ENCODE measurements at places on chromosomes 7 and 10. TPM values are rescaled to one million over a fixed set of nuclear protein-coding genes. Genes with fewer than 3 reads are reported as not detected.

The SFRP4 gene
- polyA plus RNA-seq = 2.3 TPM

The PRR15 gene
- 6.3 TPM for polyA plus RNA-seq

The ADGRA1 gene
- 1.3 TPM for polyA plus RNA-seq

The PTER gene
- 22.5 TPM for polyA plus RNA-seq

The ADRB1 gene
- polyA plus RNA-seq = not detected

The CNPY4 gene
- 41.5 TPM for polyA plus RNA-seq

The DYDC2 gene
- polyA plus RNA-seq = 1.8 TPM

The POLR3A gene
- polyA plus RNA-seq = 21.6 TPM

The DAGLB gene
- polyA plus RNA-seq = 20.2 TPM

DNA sequence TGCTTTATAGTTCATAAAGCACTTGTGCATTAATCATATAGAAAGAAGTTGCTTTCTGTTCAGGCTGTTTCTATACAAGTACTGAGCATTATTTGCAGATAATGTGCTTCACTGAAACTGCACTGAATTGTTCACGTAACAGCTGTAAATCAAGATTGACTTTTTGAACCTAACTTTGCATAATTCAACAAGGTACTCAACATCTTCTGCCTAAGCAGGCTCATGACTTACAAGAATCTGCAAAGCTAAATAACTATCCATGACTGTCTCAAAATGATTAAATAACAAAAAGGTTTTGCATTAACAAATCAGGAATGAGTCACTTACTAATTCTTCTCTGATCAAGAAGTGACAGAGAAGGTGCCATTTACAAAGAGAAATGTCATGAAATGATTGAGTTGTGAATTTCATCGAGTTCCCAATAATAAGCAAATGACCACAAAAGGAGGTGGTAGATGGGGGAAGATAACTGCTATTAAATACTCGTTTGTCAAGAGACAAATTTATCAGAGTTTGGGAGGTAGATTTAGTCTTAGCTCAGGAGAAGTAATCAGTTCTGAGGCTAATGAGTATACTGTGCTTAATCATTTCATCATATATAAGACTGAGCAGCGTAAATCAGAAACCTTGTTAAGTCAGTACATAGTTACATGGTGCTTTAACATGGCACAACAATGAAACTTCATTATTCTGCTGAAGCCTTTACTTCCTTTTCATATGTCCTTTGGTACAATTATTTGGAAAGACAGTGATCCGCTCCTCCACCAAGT lies 161.3 kb upstream of the LRRN3 start:
- DNase-seq = no peak

GRCh38 chr10:33497338-33497737 lies 162.9 kb upstream of the NRP1 start:
- DNase-seq = no peak

GRCh38 chr10:78774614-78774998 lies 294.2 kb upstream of the ZMIZ1 start:
- no peak for DNase-seq

DNA sequence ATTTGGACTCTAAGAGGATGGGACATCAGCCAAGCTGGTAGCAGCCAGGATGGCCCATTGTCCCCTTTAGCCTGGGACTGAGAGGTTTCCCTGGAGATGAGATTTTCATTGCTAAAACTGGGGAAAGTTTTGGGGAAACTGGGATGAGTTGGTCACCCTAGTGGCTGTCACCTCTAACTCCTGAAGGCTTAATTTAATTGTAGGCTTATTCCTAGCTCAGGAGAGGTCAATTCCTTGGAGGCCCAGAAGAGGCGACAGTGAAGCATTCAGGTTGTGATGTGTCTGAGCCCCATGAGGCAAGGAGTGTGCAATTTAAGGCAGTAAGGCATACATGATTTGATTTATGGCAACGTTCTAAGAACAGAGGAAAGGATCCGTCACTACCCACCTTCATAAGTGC lies 24.9 kb upstream of the JAZF1 start:
- DNase-seq = no peak

DNA sequence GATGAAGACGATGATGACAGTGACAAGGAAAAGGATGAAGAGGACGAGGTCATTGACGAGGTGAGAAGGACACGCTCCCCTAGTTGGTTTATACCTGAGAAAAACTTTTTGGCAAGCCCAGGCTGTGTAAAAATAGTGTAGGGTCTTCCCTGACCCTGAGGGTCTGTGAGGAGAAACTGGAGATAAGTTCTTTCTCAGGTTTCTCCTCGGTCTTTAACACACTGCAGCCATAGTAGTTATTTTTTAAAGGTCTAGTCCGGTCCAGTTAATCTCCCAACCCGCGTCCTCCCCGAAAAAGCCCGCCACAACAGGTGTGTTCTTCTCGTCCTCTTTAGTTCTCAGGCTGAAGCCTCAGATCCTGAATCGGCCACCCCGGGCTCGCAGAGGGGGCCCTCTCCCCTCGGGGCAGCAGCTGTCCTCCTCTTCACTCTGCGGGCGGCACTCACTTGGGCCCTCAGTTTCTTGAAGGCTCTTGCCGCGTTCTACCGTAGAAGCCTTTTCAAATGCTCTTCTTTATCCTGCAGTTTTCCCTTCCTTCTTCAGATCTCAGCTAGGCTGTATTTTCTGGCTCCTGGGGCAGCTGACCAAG lies 411 bp downstream of the BCCIP start:
- no peak for DNase-seq

- DNase-seq = no peak
These were observed 15.6 kb upstream of the AKR1C3 start for GRCh38 chr10:5078547-5079180.

GRCh38 chr7:100694098-100694745 lies at the start of gene GIGYF1:
GIGYF1 (minus strand) TSS chr7:100694250; CDS start chr7:100688238, 6,012 bp downstream.
- no peak for DNase-seq

- DNase-seq = no peak
These were observed 43.4 kb upstream of the C1GALT1 start for GRCh38 chr7:7138897-7139296.

DNA sequence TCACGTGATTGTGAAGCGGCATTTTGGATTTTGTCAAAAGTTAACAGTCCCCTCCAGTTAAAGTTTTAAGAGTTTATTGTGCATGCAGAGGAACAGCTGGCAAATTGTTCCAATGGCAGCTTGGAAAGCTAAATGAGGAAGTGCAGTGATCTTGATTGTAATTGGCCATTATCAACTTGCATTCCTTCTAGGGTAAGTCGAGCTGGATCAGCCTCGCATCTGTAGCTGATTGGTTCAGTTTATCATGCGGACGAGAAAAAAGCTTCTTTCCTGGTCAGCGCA lies 566 bp downstream of the ZNF789 start:
- DNase-seq = peak; percentile 54

DNA sequence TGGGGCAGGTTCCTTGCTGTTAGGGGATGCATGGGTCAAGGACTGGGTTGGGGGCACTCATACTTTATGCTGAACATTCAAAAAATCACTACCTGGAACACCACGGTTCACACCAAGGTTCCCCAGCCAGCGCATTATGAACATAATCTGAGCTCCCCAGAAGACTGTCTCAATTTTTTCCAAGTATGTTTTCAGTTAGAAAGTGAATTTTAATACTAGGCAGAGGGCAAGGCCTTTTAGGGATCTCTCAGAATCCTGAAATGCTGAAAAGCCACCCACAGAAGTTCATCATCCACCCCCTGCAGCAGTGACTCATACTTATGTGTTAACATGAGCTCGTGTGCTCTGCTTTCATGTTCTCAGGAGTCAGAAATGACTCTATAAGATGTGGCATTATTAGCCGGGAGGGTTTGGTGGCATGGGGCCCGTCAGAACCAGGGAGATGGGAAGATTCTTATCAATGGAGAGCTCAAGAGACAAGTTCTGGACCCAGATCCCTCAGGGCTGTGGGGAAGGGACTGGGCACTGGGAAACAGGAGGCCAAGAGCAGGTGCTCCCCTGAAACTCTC lies 185.2 kb upstream of the ITGB1 start:
- DNase-seq = no peak

GRCh38 chr10:12484002-12484918 lies 134.9 kb downstream of the CAMK1D start:
- no peak for DNase-seq

- DNase-seq = no peak
These were observed 3.5 kb upstream of the IGF2BP3 start for GRCh38 chr7:23473844-23474093.

DNA sequence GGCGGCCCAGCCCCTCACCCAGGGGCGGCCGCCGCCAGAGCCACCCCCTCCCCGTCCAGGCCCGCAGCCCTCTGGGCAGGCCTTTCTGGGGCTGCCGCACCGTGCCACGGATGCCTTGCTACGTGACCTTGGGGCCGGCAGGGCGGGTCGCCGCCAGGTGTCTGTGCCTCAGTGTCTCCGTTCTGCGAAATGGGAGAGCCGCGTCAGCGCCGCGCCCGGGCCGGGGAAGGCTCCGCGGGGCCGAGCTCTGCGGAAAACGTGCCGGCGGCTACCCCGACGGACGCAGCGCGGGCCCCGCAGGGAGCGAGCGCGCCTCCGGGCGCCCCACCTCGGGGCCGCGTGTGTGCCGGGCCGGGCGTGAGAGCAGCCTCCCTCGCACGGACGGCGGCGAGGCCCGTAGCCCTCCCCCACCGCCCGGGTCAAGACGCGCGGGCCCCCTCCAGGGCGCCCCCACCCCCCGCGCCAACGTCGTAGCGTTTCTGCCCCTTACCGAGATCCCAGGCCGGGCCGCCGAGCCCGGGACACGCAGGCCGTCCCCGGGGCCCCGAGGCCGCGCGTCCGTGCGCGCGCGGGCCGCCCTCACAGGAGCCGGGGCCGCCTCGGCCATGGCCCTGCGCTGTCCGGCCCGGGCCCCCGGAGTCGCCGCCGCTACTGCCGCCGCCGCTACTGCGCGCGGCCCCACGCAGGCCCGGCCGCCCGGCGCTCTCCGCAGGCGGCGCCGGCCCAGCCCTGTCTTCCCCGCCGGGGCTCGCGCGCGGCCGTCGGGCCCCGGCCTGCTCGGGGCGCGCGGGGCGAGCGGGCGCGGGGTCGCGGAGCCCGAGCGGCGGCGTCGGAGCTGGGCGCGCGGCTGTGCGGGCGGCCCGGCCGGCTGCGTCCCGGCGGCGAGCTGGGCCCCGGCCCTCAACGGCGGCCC lies 1.1 kb downstream of the ZNF777 start:
- DNase-seq = no peak

- DNase-seq = no peak
These were observed at the start of gene MICALL2 for GRCh38 chr7:1458683-1459511. MICALL2 (minus strand) TSS chr7:1459470; CDS start chr7:1459326, 144 bp downstream.

Data from renal pelvis (tissue), 12 donors.